Fibroblast of skin of right quadriceps (primary cell): ENCODE measurements at places on chromosomes 7 and 10.

- peak; percentile 54 for DNase-seq
These were observed 59.5 kb downstream of the TMEM130 start for GRCh38 chr7:98810153-98810802.

- no peak for DNase-seq
These were observed 591.8 kb downstream of the SUGCT start for GRCh38 chr7:40726559-40726958.

DNA sequence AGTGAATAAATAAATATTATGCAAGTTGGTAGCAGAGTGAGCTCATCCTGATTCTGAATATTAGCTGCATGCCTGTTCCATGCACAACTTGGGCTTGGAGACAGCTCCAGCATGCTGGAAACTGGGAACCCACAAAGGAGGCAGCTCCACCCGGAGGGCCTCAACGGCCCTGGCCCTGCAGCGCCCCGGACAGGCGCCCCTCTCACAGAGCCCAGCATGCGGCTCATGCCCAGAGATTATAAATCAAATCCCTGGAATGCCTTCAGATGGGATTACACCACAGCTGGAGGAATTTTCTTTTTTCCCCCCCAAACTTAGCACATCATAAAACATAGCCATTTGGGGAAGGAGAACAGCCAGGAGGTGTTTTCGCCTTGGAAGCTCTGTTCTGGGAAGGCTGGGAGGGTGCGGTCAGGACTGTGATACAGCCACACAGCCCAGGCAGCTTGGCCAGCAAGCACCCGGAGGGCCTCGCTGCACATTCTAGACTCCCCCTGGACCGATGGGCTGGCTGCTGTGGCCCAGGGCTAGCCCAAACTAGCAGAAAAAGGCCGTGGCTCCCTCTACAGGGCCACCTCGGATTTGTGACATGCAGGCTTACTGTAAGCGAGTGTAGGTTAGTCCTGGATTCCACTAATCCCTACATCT is 102.4 kb downstream of the PTPN20 start:
- no peak for DNase-seq

DNA sequence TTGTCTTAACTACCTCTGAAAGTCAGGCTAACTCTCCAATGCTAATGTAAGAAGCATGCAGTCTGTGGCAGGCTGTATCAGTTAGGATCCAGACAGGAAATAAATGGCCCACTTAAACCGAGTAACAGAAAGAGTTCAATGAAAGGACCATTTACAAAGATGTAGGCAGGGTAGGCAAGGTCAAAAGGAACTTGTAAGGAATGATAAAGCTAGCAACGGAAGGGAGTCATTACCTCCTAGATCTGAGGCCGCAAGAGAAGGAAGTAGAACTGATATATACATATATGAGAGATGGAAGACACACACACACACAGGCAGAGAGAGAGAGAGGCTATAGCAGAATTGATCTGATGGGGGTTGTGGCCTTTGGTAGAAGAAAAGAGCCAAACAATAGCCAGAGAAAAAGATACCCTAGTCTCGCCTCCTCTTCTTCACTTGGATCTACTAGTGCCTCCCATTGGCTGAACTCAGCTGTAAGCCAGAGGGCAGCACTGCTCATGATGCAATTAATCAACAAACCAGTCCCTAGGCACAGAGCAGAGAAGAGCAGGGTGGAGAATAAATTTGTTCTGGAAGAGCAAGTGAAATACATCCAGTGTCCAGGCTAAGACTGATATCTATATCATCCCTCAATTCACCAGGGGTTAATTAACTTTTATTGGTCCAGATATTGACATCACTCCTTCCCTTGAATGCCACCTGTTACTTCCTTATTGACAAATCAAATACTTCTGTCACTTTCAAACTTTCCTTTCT is 91.2 kb downstream of the LSMEM1 start:
- DNase-seq: no peak
